ENCODE measurements at places on chromosomes 12 and 14.

DNA sequence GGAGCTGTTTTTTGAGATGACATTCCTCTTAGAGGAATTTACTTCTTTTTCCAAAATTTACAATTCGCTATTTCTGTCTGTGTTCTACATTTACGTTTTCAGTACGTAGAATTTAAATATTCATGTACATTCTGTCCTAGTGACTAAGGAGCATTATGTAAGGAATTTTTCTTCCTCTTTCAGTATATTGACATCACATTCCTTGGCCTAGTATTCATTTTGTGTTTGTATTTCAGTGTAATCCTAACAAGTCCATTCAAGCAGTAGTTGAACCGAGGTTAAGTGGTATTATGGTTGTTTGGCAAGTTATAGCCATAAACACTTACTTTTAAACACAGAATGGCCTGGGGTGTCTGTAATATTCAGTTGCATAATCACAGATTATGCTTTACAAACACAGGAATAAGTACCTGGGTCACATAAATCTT is 465.2 kb downstream of the PCNX1 start:
- no peak for DNase-seq

DNA sequence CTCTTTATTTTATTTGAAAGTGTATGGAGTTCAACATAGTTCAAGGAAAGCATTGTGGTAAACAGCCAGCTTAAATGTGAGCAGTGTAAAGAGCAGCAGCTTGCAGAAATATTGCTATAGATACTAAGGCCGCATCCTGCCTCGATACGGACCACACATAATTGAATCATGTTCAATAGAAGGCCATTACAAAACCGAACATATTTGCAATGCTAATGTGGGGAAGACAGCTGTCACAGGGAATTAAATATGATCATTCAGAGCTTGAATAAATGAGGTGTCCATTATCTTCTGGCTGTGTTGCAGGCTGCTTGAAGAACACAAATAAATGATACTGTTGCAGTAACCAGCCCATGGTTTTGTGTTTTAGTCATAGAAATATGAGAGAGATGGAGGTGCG is 173.2 kb downstream of the BRMS1L start:
- DNase-seq: no peak

DNA sequence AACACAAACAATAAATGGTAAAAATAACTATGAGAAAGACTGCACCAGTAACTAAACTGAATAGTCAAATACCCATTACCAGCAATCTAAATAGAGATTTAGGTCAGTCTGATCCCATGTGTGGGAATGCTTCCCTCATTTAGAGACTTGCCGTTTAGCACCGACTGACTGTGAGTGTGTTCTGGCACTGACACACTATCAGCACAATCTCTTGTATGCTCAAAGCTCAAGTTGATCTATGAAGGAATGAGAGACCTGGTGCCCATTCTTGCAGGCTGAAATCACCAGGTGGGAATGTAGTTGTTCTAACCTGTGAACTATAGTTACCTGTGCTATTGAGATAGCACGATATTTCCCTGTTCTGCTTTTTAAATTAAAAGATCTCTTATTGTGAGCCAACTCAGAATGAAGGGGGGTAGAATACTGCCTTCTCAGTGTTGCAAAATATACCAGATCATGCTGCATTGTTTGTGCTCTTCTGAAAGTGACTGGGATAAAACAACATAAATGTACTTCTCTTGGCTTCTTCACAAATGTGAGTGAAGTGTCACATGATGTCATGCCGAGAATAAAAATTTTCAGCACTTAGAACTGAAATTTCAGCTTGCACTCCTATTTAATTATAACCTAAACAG is 99.6 kb downstream of the LIN7A start:
- DNase-seq: no peak

DNA sequence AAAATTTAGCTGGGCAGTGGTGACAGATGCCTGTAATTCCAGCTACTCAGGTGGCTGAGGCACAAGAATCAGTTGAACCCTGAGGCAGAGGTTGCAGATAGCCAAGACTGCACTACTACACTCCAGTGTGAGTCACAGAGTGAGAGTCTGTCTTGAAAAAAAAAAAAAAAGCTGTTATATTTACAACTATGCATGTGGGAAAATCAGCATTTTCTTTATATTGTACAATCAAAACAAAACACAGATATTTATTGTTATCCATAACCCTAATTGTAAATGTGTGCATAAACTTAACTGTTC is 12.5 kb downstream of the C1R start:
- DNase-seq: no peak

DNA sequence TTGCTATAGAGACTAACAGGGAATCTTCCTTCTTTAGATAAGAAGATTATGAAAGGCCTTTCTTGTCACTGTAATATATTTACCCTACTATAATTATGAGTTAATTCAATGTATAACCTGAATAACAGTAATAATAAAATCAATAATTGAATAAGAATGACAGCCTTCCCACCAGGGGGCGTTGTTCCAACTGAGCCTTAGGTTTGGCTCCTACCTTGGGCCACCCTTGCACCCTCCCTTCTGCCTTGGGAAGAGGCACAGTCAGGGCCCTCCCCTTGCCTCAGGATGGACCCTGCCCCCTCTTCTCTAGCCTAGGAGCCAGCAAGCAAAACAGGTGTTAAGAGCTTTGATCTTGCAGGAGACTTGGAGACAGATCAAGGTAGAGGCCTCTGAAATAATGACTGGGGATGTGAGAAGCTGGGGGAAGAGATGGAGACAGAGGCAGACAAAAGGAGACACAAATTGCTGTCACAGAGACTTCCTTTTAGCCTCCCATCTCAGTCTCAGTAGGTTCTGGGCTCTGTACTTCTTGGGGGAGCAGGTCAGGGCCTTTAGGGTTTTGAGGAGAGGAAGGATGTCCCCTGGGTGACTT is 40.1 kb upstream of the CISTR start:
- DNase-seq: no peak

- DNase-seq: no peak
These were observed 62.7 kb downstream of the FBXO34 start for GRCh38 chr14:55333711-55334485.

DNA sequence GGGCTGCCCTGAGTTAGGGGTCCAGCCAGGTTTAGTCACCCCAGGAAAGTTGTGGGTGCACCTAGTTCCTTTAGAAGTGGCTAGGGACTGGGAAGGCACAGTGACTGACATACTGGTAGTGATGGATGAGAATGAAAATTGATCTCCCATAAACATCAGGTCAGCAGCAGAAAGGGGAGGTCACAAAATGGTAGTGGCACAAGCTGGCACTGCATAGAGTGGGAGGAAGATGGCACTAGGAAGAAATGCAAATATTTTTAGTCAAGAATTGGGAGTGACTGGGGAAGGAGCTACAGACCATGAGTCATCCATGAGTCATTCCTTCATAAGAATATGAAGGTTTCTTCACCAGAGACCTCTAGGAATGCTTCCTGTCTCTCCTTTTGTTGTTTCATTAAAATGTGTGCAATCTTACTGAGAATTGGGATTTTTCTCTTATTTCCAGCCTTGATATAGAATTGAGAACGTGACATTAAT is 198.3 kb upstream of the AMIGO2 start:
- DNase-seq: no peak

- no peak for DNase-seq
These were observed 209.7 kb upstream of the CDKN3 start for GRCh38 chr14:54186821-54187763.

- DNase-seq: no peak
These were observed 7.6 kb upstream of the EIF2S3B start for GRCh38 chr12:10498042-10498441.

DNA sequence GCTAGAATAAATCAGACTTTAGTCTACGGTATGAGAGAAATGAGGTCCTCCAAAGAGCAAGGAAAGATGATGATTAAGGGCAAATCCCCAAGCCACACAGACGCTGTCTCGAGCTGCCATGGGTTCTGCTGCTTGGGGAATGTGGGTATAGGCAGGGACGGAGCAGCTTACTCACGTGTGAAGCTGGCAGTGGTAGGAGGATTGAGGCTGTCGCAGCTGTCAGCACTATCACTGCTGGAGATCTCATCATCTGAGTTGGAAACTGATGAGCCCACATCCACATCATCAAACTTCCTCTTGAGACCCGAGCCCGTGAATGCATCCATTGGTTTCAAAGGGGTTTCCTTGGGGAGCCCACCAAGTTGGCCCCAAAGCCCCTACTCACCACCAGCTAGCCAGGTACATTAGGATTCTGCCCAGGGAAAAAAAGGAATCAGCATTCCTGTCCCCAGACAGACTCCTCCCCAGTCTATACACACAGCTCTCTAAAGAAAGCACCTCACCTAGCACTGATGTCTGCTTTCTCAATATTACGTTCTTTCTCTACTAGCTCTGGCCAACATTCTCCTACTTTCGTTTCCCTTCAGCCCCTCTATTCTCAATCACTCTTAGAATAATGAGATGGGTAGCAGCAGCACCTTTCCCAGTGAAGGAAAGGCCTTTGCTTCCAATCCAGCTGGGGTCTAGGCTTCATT is 7.0 kb downstream of the CSRNP2 start:
- no peak for DNase-seq

GRCh38 chr12:15863372-15863771 is 18.8 kb upstream of the STRAP start:
- DNase-seq: no peak

- no peak for DNase-seq
These were observed 27.6 kb downstream of the TCTN1 start for GRCh38 chr12:110641521-110641920.

DNA sequence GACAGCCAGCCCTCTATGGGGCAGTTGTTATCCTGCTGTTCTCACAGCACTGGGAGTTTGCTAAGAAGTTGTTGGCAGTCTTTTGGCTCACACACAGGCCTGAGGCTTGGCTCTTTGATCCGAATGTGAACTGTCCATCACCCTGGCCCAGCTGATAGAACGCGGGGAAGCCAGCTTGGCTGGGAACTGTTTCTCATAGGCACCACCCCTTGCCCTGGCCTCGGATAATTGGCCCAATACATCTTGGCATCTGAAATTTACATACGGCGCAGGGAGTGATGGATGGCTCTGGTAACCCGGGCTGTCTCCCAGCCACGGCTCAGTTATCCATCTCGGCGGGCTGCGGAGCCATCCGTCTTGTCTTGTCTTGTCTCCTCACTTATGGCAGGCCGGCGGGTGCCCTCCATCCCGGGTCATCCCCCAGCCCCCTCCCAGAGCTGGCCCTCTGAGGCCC is 164.1 kb downstream of the PHETA1 start:
- DNase-seq: no peak

- DNase-seq: no peak
These were observed 4.2 kb upstream of the FGF6 start for GRCh38 chr12:4449851-4450221.

DNA sequence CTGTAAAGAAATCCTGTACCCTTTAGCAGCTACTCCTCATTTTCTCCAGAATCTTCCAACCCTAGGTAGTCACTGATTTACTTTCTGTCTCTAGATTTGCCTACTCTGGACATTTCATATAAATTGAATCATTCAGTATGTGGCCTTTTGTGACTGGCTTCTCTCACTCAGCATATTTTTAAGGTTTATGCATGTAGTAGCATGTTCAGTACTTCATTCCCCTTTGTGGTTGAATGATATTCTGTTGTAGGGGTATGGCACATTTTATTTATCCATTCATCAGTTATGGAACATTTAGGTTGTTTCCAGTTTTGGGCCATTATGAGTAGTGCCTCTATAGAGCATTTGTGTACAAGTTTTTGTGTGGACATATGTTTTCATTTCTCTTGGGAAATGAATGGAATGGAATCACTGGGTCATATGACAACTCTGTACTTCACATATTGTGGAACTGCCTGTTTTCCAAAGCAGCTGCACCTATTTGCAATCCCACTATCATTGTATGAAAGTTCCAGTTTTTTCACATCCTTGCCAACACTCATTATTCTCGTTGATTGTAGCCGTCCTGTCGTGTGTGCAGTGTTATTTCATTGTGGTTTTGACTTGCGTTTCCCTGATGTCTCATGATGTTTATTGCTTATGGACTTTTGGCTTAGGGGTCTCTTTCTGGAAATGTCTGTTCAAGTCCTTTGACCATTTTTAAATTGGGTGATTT is 57.2 kb downstream of the ATF7IP start:
- DNase-seq: no peak
